Muscle of arm (tissue), 14 donors: ENCODE measurements at places on chromosomes 12 and 14. TPM values are rescaled to one million over a fixed set of nuclear protein-coding genes. Genes with fewer than 3 reads are reported as not detected.

SOAT2 gene
- 0.24 TPM for polyA plus RNA-seq

LTB4R gene
- polyA plus RNA-seq = 3.7 TPM

ENDOU gene
- 0.29 TPM for polyA plus RNA-seq

TSPAN8 gene
- 0.91 TPM for polyA plus RNA-seq

CMA1 gene
- 0.48 TPM for polyA plus RNA-seq

ZBTB42 gene
- 7.2 TPM for polyA plus RNA-seq

TAS2R8 gene
- polyA plus RNA-seq = not detected

ARMH4 gene
- 6.1 TPM for polyA plus RNA-seq

SYNE2 gene
- 54.7 TPM for polyA plus RNA-seq

GLI1 gene
- 10.1 TPM for polyA plus RNA-seq

RBP5 gene
- polyA plus RNA-seq = 2.7 TPM

CISTR gene
- polyA plus RNA-seq = not detected

CLEC4C gene
- not detected for polyA plus RNA-seq

TAS2R13 gene
- not detected for polyA plus RNA-seq

CLEC4E gene
- not detected for polyA plus RNA-seq

SOCS4 gene
- 10.7 TPM for polyA plus RNA-seq

RTL1 gene
- 51.1 TPM for polyA plus RNA-seq

ASB2 gene
- not detected for polyA plus RNA-seq

LIN7A gene
- polyA plus RNA-seq = not detected

TOMM20L gene
- polyA plus RNA-seq = 0.80 TPM

ERO1A gene
- 18.7 TPM for polyA plus RNA-seq

B4GALNT3 gene
- 10.6 TPM for polyA plus RNA-seq

PTCSC3 gene
- not detected for polyA plus RNA-seq

NFE2 gene
- polyA plus RNA-seq = 6.8 TPM

CLEC14A gene
- 23.5 TPM for polyA plus RNA-seq

DPY19L2 gene
- polyA plus RNA-seq = 8.0 TPM

GALC gene
- 31.9 TPM for polyA plus RNA-seq

TRAFD1 gene
- 25.4 TPM for polyA plus RNA-seq

KLHL33 gene
- 1.6 TPM for polyA plus RNA-seq

KRT6C gene
- polyA plus RNA-seq = not detected

TAS2R50 gene
- not detected for polyA plus RNA-seq
